Midbrain (tissue), 1 donor: ENCODE measurements at places on chromosomes 4 and X.

DNA sequence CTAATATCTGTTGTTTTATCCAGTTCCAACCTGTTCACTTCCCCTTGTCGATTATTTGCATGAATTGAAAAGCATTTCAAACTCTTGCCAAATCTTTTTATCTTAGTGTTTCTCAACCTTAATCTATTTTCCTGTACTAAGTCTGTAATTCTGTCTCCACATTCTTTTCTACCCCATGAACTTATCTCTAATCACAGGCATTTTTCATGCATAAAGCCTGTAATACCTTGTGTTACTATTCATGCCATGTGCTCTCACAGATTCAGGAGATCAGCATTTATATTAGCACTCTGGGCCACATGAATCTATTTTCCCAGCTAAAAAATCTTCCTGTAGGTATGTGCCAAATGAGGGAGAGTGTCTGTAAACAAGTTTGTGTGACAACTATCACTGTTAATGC lies 1360.9 kb downstream of the STIM2 start:
- no peak for DNase-seq

GRCh38 chr4:138458751-138459150 lies 216.6 kb upstream of the SLC7A11 start:
- no peak for DNase-seq

DNA sequence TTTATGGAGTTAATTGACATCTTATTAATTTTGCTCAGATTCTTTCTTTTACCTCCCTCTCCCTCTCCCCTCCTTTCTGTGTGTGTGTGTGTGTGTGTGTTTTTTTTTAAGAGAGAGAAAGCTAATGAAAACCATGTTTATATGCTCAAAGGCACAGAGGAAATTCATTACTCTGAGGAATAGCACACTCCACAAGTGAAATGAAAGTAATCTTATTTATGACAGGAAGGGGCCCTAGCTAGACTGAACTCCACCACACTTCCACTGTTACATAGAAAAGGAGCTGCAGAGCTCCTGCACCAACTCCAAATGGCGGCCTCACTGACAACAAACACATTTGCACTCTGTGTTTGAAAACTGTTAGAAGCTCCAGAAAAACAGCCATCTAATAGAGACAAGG lies 150.6 kb downstream of the RASL11B start:
- no peak for DNase-seq

GRCh38 chrX:153673428-153674218 lies at the start of gene PNCK:
PNCK (minus strand) TSS chrX:153673813; CDS start chrX:153673076, 737 bp downstream.
- DNase-seq, result no peak

DNA sequence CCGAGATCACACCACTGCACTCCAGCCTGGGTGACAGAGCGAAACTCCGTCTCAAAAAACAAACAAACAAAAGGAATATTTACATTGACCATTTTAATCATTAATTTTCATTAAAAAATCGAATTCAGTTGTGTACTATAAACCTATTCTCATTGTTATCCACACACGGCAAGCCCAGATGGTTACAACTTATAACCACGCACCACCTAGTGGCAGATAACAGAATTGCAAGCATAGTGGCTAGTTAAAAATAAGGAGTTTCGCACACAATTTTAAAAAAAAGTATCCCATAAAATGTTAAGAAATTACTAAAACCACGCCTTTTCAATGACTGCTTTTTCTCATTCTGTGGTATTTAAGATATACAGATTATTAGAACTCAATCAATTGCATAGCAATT lies 25.4 kb downstream of the MBNL3 start:
- DNase-seq, result no peak

GRCh38 chr4:147704846-147705245 lies 20.9 kb upstream of the PRMT9 start:
- no peak for DNase-seq

GRCh38 chr4:26945794-26946193 lies 85.2 kb downstream of the STIM2 start:
- DNase-seq, result no peak

- DNase-seq, result no peak
These were observed 32.8 kb downstream of the HDAC8 start for GRCh38 chrX:72539822-72540221.

DNA sequence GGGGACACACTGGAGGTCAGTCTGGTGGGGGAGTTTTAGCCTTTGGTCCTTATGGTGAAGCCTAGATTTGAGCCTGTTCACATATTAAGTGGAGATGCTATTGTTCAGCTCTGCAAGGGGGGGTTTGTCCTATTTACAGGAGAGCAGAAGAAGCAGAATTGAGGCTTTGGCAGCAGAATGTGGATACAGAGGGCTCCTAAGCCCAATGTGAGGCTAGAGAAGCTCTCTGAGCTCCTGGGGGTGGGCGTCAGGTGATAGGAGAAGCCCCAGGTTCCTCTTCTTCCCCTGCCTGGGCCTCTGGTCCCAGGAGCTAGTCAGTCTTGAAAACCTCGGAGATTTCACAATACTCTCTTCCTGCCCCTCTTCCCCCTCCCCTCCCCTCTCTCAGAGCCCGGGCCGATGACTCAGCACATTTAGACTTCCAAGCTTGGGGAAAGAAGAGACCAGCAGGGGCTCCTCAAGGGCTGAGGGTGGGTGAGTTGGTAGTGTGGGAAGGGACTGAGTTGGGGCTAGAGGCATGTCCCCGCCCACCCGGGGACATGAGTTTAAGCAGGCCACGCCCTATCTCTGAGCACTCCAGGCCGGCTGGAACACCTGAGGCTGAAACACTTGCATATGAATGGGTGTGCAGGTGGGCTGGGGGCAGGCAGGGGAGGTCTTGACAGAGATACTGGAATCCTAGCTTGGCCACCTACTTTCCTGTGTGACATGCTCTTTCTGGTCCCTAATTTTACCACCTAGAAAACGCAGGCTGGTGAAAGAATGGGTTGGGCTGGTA lies 3.4 kb downstream of the TFE3 start:
- DNase-seq, result peak; percentile 69

GRCh38 chr4:33883111-33883510 lies 2361.2 kb downstream of the ARAP2 start:
- no peak for DNase-seq

- DNase-seq, result no peak
These were observed 649.6 kb upstream of the DIPK2B start for GRCh38 chrX:45850197-45850774.

DNA sequence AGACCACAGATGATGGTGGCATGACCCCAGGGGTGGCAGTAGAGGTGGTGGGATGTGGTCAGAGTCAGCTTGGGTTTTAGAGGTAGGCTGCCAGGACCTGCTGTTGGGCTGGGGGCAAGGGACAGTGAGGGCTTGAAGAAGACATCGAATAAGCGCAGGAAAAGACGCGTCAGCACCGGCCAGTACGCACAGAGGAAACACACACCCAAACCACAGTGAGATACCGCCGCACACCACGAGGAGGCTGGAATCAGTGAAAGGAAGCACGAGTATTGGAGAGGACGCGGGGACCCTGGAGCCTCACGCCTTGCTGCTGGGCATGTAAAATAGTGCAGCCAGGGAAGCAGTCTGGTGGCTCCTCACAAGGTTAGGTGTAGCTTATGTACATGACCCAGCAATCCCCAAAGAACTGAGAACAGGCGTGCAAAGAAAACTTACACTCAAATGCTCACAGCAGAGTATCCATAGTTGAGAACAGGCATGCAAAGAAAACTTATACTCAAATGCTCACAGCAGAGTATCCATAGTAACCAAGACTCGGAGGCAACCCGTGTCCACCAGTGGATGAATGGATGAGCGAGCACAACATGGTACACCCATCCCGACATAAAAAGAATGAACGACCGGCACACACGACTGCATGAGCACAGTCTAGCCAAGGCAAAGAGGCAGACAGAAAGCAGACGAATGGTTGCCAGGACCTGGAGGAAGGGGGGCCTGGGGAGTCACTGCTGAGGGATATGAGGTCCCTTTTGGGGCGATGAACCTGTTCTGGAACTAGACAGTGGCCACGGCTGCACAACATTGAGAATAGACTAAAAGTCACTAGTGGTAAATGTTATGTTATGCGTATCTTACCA lies 13.3 kb downstream of the PDZD4 start:
- DNase-seq, result no peak

DNA sequence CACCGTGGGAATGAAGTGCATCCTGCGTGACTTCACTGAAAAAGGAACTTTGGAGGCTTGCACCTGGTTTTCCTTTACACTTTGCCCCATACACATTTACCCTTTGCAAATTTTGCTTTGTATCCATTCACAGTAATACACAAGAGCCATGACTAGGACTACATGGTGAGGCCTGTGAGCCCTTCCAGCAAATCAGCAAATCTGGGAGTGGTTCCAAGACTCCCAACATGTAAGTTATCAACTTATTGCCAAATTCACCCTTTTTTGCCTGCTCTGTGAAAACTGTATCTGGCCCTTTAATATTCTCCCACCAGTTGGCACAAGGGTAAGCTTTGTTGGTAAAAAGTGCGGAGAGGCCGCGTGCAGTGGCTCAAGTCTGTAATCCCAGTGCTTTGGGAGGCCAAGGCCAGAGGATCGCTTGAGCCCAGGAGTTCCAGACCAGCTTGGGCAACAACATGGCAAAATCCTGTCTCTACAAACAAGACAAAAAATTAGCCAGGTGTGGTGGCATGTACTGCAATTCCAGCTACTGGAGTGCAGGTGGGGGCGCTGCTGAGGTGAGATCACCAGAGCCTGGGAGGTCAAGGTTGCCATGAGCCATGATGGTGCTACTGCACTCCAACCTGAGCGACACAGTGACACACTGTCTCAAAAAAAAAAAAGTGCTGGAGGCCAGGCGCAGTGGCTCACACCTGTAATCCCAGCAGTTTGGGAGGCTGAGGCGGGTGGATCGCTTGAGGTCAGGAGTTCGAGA lies 5.0 kb downstream of the PRMT9 start:
- DNase-seq, result no peak

DNA sequence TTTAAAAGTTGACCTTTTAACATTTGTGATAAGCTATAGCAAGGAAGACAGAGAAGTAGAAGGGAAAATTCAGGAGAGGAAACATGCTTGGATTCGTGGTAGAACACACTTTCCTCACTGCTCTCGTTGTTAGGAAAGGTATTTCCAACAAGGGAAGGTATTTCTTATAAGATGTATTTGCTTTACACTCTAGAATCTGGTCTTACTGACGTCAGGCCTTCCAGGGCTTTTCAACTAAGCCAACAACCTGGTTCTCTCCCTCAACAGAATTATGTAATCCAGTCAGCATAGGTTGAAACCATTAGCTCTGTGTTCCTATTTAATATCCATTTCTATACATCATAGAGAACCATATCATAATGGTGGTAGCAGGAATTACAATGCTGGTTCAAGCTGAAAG lies 241.9 kb downstream of the SLC39A8 start:
- no peak for DNase-seq

- DNase-seq, result no peak
These were observed 24.2 kb downstream of the SULT1E1 start for GRCh38 chr4:69835766-69836165.
